CD8-positive, alpha-beta memory T cell (primary cell): ENCODE measurements at places on chromosomes 3 and 15. TPM values are rescaled to one million over a fixed set of nuclear protein-coding genes. Genes with fewer than 3 reads are reported as not detected.

The SHC4 gene
- 5.0 TPM for total RNA-seq

The ITIH1 gene
- total RNA-seq: not detected

The EXD1 gene
- total RNA-seq: not detected

The TMEM158 gene
- total RNA-seq: 0.11 TPM

The DCUN1D1 gene
- 61.3 TPM for total RNA-seq

The HACD3 gene
- total RNA-seq: 46.1 TPM

The TAGLN3 gene
- total RNA-seq: not detected

The CHRFAM7A gene
- not detected for total RNA-seq

The VGLL3 gene
- not detected for total RNA-seq

The BAHD1 gene
- 24.9 TPM for total RNA-seq

The CCR4 gene
- 113 TPM for total RNA-seq

The ATP8B4 gene
- total RNA-seq: 8.9 TPM

The GLDN gene
- total RNA-seq: not detected

- no peak for DNase-seq
Observed at GRCh38 chr15:92561754-92562153, 93.8 kb downstream of the FAM174B start.

- no peak for DNase-seq
Observed at GRCh38 chr3:171936191-171936841, 93.2 kb downstream of the TMEM212 start.

- DNase-seq: no peak
Observed at GRCh38 chr15:68307131-68307928, 29.8 kb downstream of the FEM1B start.

DNA sequence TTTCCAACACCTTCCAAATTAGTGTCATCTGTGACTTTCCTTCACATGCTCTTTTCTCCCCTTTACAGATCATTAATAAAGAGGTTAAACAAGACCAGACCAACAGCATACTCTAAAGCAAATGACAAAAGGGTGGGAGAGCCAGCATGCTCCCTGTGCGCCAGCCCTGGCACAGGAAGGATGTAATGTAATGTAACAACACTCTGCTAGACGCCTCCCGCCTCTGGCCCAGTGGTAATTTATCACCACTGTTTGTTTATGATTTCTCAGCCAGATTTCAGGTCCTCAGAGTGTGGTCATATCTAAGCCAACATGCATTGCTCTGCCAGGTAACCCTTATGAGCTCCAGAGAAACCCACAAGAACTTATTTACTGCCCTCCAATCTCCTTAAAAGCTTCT, 189.5 kb upstream of the WNT5A start:
- no peak for DNase-seq

DNA sequence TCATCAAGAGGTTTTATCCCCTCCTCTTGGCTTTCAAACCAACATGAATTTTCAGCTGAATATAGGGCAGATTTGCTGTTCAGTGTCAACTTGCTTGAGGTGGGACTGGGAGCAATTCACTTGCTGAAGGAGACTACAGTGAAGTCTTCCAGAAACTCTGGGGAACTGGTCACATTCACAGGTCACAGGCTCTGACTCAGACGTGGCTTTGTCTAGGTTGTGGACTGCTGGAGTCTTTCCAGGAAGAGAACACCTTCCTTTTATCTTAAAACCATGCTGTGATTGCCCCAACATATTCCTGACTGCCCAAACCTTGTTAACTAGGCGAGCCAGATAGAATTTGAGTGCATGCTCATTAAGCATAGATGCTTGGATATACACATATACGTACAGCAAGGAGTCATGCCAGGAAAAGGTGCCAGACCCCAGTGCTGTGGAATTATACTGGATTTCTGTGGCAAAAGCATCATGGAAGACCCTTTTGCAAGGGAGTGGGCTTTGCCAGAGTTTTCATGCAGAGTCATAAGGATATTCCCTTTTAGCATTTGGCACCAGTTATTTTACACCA, 399.1 kb upstream of the TBL1XR1 start:
- no peak for DNase-seq

DNA sequence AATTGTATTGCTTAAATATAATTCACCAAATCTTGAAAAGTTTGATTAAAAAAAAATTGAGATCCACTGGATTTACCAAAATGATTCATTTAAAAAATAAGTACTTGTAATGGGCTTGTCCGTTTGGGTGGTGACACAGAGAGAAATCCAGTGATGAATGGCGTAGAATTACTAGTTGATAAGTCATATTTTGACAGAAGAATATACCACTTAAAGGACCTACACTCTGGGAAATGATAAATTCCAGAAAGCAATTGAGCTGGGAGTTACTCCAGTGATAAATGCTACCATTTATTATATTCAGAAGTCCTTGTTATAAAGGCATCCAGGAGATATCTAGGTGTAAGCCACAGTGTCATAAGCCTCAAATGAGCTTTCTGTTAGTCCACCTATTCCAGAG, 141.8 kb upstream of the CFAP20DC start:
- no peak for DNase-seq

- no peak for DNase-seq
Observed at GRCh38 chr15:78767331-78767951, 43.8 kb downstream of the ADAMTS7 start.

GRCh38 chr3:73254062-73254461, 192.6 kb downstream of the EBLN2 start:
- DNase-seq: no peak

DNA sequence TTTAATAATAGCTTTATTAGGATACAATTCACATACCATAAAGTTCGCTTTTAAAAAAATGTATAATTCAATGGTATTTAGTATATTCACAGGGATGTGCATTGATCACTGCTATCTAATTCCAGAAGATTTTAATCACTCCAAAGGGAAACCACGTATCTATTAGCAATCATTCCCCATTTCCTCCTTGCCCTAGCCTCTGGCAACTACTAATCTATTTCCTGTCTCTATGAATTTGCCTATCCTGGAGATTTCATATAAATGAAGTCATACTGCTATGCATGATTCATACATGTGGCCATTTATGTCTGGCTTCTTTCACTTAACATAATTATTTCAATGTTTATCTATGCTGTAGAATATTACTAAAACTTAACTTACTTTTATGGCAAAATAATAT, 32.0 kb upstream of the CASR start:
- no peak for DNase-seq

DNA sequence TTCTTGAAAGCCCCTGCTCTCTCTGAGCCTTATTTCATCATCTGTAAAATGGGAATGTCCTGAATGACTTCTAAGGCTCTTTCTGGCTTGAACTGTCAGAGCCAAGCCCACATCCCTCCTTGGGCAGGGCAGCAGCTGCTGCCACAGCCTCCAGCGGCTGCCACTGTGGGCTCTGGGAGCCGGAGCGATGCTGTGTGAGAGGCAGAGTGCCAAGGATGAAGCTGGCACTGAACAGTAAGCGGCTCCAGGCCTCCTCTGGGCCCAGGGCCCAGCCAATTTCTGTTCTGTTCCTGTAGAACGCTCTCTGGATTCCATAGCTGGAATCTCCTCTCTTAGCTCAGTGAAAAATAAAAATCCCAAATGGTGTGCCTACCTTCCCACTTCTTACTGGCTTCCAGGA, 4.4 kb downstream of the CPLX3 start:
- no peak for DNase-seq

- no peak for DNase-seq
Observed at GRCh38 chr15:98942431-98942830, 65.2 kb downstream of the PGPEP1L start.

DNA sequence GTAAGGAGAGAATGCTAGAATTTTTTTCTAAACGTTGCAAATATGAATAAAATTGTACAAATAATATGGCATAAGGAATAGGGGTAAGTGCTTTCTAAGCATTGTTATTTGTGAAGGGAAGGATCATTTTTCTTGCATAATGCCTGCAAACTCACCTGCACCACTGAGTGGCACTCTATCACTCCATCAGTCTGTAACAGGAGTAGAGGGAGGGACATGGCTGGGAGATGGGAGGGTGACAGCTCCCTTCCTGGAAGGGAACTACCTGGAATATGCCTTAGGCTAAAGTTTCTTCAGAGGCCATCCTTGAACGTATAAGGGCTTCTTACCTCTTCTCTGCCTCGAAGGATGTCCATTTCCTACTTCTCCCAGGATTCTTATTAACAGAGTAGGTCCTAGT, 3.0 kb downstream of the NAALADL2 start:
- no peak for DNase-seq

GRCh38 chr3:138769616-138770015, 65.1 kb downstream of the PIK3CB start:
- no peak for DNase-seq

DNA sequence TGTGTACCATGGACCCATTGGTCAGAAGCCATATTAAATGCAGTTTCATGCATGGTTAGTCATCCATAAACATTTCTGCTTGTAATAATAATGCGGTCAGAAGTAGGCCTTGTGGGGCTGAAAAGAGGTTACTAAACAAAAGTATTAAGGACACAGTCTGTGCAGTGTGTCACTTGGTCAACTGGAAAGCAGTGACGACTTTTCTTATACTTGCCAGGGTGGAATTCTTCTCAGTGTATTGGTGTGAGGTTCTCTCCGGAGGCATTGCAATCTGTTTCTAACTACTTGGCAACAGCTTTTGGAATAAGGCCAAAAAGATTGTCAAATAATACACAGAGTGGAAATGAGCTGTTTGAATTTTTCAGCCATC, 46.8 kb downstream of the CHL1 start:
- no peak for DNase-seq

GRCh38 chr3:112333381-112334317, 693 bp downstream of the CD200 start:
- no peak for DNase-seq

GRCh38 chr3:15924914-15925313, 127.1 kb upstream of the ANKRD28 start:
- no peak for DNase-seq

GRCh38 chr15:90535254-90535653, 5.5 kb downstream of the CRTC3 start:
- DNase-seq: no peak

DNA sequence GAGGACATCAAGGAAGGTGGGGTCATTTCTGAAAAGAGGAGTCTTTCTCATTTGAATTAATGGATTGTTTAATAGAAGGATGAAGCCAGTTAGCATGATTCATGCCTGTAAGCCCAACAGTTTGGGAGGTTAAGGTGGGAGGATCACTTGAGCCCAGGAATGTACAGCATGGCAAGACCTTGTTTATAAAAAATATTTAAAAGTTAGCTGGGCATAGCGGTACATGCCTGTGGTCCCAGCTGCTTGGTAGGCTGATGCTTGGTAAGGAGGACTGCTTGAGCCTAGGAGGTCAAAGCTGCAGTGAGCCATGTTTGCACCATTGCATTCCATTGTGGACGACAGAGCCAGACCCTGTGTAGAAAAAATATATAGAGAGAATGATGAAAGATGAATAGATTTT, 165.5 kb downstream of the ALCAM start:
- DNase-seq: no peak

GRCh38 chr3:175226444-175226843, 367.3 kb downstream of the NAALADL2 start:
- no peak for DNase-seq

- DNase-seq: no peak
Observed at GRCh38 chr3:189389346-189389745, 217.6 kb downstream of the TPRG1 start.

DNA sequence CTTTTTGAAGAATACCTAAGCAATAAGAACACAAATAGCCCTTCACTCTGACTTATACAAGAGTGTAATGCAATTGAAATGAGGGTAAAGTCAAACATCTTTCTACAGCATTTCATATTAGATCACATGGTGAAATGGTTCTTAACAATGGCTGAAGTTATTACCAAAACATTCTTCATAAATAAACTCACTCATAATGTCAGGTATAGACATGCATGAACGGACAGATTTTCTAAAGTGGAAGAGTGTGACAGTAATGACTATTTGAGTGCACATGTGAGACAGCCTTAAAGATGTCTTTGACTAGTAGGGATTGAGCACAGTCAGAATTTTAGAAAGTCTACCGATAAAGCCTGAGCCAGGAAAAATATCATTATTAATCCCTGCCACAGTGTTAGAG, 471.0 kb downstream of the ZPLD1 start:
- no peak for DNase-seq

- no peak for DNase-seq
Observed at GRCh38 chr3:2036076-2036475, 62.6 kb upstream of the CNTN4 start.

DNA sequence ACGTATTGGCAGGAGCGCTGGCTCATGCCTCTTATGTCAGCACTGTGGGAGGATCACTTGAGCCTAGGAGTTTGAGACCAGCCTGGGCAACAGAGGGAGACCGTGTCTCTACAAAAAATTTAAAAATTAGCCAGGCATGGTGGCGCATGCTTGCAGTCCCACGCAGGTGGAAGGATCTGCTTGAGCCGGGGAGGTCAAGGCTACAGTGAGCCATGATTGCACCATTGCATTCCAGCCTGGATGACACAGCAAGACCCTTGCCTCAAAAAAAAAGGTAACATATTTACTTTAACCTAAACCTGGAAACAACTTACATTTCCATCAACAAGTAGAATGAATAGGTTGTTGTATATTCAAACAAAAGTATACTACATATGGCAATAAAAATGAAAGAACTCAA, 78.1 kb downstream of the HERC2 start:
- no peak for DNase-seq

DNA sequence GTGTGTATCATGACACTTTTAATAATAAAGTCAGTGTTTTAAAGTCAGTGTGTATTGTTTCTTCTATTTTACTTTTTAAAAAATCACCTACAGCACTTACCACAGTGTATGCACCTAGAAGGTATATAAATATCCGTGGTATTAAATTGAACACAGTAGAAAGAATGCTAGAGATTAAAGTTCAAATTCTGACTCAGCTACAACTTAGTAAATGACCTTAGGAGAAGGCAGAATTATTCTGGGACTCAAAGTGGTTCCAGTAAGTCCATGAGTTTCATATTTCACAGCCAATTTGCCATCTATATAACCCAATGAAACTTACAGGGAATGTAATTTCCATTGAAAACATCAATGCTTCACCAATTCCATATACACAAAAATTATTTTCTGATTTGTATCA, 52.7 kb upstream of the MAP4 start:
- DNase-seq: no peak

DNA sequence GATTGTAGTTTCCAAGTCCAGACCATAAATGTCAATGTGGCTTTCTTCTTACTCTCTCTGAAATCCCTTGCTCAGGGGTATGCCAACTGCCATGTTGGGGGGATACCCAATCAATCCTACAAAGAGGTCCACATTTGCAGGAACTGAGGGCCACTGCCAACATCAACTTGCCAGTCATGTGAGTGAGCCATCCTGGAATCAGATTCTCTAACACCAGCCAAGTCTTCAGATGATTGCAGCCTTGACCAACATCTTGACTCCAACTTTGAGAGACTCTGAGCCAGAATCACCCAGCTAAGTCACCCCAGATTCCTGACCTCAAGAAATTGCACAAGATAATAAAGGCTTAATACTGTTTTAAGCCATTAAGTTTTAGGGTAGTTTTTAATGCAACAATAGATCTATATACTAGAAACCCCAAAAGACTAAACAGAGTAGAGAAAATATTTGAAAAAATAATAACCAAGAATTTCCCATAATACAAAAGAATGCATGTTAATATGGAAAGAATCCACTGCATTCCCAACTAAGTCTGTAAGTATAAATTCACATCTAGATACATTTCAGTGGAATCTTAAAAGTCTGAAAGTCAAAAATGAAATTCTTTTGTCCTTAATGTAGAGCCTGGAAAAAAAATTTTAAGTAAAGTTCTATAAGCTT, 22.4 kb downstream of the ISG20 start:
- DNase-seq: no peak

- no peak for DNase-seq
Observed at GRCh38 chr3:10783360-10784351, 32.4 kb upstream of the SLC6A11 start.
